Cortex of kidney (tissue), 1 donor: ENCODE measurements at places on chromosomes 6 and 20.

- no peak for DNase-seq
These were observed 42.2 kb downstream of the DTNBP1 start for GRCh38 chr6:15620611-15621010.

DNA sequence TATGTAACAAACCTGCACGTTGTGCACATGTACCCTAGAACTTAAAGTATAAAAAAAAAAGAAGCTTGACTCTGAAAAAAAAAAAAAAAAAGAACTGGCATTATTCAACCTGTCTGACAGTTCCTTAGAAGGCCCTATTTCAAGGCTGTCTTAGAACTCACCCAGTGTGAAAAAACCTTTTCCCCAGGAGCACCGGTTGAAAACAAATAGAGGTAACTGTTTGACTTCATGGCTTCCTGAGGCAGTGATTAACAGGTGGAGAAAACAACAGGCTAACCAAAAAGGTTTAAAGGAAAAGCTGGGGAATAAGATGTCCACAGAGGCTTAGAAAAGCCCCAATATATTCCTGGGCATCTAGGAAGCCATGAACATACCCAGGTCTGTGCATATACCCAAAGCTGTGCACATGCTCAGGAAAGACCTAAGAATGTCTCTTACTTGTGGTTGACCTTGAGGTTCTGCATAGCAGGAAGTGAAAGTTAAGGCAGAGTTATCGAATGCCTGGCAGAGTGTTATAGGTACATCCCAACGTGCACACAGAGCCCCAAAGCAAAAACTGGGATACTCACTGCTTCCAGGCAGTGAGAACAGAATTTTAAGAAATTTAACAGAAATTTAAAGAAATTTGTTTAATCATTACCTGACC is 7.0 kb downstream of the UQCC1 start:
- no peak for DNase-seq

GRCh38 chr6:14016432-14016831 is 91.7 kb downstream of the RNF182 start:
- DNase-seq = no peak

- DNase-seq = no peak
These were observed 124.4 kb downstream of the TCP11 start for GRCh38 chr6:35016502-35017321.

DNA sequence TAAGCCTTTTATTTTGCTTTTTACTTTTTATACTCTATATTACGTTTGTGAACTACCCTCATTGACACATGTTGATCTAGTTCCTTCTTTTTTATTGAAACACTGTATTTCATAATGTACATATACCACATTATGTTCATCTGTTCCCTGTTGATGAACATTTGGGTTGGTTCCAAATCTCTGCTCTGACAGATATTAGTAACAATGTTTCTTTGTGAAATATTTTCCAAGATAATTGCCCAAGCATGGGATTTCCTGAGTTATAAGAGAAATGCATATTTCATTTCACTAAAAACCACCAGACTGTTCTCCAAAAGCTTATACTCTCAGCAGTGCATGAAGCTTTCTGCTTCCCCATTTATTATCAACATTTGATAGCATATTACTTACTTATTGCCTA is 44.2 kb upstream of the TNFRSF21 start:
- no peak for DNase-seq

DNA sequence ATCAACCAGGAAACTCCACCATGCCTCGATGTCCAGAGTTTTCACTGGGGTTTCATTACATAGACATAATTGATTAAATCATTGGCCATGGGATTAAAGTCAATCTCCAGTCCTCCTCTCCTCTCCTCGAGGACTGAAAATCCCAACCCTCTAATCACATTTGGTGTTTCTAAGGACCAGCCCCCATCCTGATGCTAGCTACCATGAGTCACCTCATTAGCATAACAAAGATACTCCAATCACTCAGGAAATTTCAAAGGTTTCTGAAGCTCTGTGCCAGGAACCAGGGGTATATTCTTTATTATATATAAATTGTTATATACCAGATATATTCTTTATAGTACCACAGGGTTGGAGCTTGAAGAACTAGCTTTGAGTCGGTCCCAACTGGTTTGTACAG is 212.9 kb upstream of the PRND start:
- DNase-seq = no peak

DNA sequence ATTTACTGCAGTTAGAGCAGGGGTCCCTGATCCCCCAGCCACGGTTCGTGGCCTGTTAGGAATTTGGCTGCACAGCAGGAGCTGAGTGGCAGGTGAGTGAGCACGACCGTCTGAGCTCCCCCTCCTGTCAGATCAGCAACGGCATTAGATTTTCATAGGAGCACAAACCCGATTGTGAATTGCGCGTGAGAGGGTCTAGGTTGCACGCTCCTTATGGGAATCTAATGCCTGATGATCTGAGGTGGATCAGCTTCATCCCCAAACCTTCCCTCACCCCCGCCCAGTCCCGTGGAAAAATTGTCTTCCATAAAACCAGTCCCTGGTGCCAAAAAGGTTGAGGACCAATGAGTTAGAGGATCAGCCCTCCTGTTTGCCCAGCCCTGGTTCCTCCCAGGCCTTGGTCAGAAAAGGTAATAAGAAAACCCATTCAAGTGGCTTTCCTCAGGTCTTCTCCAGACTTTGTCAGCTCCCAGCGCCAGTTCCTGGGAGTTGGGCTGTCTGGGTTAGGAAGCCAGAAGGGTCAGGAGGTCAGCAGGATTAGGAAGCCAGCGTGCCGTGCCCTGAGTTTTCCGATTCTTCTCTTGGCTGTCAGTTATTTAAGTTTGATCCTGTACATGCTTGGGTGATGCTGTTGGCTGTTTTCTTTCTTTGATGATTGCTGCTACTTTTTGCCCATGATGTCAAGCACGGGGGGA is 139.9 kb upstream of the PMEPA1 start:
- DNase-seq = no peak

DNA sequence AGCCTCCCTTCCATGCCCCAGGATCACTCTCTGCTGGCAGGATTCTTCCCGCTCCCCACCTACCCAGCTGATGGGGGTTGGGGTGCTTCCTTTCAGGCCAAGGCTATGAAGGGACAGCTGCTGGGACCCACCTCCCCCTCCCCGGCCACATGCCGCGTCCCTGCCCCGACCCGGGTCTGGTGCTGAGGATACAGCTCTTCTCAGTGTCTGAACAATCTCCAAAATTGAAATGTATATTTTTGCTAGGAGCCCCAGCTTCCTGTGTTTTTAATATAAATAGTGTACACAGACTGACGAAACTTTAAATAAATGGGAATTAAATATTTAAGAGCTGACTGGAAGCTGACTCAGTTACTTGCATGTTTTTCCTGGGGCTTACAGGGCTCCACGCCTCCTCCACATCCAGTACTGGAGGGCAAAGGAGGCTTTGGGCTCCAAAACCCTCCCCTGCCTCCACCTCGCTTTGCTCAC is 24.3 kb upstream of the FANCE start:
- DNase-seq = no peak

- DNase-seq = no peak
These were observed 426.5 kb upstream of the RNF217 start for GRCh38 chr6:124535746-124536145.

- DNase-seq = no peak
These were observed 105.8 kb upstream of the ADGRF1 start for GRCh38 chr6:47147836-47148344.

DNA sequence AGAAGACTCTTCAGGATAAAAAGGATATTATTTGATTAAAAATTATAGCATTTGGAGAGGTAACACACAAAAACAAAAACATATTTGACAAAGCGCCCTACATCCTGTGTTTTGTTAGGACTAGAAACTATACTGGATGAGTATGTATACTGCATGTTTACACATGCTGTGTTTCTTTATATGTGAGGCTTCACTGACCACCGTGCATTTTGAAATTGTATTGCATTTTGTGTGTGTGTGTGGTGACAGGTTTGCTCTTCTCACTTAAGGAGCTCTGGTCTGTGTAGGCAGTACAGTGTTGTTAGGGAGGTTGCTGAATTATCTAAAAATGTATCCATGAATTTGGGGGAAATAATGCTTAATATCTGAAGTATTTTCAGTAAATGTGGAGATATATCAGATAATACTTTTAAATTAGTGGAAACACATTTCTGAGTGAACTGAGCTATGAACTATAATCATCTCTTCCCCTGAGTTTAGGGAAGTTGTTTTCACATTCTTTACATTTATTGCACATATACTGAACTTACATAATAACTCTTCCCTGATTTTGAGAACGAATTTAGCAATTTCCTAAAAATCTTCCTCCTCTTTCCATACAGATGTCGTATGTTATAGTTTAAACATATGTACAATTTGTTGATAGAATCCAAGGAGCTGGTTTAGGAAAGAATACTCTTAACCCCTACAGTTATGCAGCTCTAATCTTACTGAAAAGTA is 43.3 kb downstream of the TMEM170B start:
- DNase-seq = no peak

DNA sequence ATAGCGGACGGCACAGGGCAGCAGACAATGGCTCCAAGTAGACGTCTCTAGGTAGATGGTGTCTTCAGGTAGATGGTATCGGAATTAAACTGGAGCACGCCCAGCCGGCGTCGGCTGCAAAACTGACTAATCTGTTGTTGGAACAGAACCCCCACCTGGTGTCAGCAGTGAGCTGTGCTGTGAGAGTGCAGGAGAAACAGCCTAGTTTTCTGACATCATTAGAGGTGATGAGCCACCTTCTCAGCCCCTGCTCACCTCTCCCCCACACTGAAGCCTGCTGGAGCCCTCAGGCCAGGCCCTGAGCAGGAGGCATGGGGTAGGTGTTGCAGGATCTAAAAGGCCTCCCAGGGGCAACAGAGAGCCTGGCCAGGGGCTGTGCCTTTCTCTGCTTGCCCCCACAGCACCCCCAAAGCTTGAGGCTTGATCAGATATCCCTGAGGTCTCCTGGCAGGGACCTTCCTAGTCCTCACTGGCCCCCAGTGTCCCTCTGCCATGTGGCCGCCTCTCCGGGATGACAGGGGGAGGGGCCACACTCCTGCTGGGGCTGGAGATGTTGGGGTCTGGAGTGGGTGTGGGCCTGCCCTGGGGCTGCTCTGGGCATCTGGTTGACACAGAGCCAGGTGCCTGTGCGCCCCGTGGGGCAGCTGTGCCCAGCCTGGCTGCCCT is 6.9 kb upstream of the HELZ2 start:
- no peak for DNase-seq

GRCh38 chr20:14830466-14830865 is 493.1 kb upstream of the FLRT3 start:
- DNase-seq = no peak

DNA sequence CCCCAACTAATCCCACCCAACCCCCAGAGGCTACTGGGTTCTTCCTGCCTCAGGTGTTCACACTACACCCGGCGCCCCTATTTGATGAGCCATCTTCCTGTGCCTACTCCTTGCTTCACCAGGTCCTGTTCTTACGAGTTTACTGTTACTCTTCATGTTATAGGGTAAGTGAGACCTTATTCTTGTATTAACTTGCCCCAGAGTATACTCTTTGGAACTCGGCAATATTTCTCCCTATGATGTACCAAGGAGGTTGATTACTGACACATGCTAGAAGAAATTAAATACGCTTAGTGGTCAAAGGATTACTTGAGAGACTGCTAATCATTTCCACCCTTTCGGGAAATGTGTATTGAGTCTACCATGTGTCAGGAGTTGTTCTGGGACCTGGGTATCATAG is 8.9 kb downstream of the RING1 start:
- DNase-seq = no peak

DNA sequence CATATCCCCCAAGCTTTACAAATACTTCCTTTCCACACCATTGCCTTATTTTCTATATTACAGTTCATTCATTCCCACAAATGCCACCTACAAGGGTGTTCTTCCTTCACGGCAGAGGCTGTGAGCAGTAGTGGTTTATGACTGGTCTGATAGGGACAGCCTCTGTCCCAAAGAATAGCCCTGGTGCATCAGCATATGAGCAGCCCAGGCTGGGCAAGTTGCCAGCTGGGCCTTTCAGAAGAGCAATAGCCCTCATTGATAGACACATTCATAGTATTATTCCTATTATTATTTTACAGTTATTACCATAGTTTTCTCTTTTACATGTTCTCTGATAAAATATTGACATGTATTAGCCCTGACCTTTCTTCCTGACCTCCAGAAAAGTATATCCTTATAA is 149.9 kb downstream of the MMS22L start:
- DNase-seq = no peak

DNA sequence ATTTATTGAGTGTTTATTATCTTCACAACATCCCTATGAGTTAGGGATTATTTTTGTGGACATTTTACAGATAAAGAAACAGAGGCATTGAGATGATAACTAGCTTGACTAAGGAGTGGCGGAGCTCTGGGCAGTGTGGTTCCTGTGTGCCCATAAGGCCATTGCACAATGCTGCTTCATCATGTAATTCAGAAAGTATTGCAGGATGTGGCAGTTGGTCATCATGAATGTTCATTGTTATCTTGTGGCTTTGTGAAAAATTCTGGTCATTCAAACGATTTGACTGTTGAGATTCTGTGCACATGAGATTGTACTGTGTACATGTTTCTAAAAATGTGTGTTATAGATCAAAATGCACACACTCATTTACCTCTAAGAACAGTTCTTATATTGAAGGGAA is 150.8 kb downstream of the ESR1 start:
- DNase-seq = no peak

GRCh38 chr6:35474942-35475570 is 6.9 kb downstream of the RPL10A start:
- no peak for DNase-seq

DNA sequence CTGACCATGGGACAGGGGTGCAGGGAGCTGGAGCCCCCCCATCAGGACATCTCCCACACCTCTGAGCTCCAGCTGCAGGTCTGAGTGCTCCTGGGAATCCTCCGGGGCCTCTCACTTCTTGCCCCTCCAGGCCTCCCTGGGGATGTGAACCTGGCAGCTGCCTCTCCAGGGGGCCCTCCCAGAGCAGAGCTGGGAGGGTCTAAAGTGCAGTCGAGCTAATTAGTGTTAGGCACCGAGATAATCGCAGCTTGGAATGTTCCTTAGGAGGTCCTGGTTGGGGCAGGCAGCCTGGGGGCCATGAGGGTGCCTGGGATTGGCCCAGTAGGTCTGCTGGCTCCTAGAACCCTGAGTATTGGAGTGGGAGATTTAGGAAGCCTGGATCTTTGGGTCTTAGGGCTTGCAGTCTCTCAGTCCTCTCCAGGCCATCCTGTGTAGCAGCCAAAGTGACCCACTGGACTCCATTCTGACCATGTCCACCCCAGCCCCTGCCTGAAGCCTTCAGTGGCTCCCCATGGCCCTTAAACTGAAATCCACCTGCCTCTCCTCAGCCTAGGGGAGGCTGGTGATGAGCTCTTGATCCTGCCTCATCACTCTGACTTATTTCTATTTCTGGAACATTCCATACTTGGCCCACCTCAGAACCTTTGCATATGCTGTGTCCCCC is 26.0 kb downstream of the CEBPB start:
- DNase-seq = no peak

GRCh38 chr20:59812286-59813125 is 120.9 kb downstream of the SYCP2 start:
- no peak for DNase-seq

DNA sequence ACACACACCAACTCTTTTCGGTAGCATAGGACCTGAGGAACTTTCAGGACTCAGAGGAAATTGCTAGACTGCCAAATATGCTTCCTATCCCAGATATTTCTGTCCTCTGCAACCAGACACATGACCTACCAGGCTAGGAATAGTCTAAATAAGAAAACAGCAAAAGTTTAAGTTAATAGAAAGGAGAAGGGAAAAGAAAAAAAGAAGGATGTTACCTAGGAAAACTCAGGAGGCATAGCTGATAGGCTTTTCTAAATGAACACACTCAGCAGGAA is 74.6 kb downstream of the MAP3K5 start:
- no peak for DNase-seq
